ENCODE measurements at places on chromosomes 16 and 17. TPM values are rescaled to one million over a fixed set of nuclear protein-coding genes. Genes with fewer than 3 reads are reported as not detected.

RHBDL3 gene
- not detected for total RNA-seq

OR4D1 gene
- 0.22 TPM for total RNA-seq

OVCA2 gene
- total RNA-seq: 28.5 TPM

TBKBP1 gene
- 12.4 TPM for total RNA-seq

KRTAP4-6 gene
- total RNA-seq: not detected

ELMO3 gene
- 5.6 TPM for total RNA-seq

TBC1D26 gene
- total RNA-seq: 0.76 TPM

SPN gene
- 119 TPM for total RNA-seq

ACD gene
- total RNA-seq: 53.7 TPM

CD300E gene
- total RNA-seq: not detected
